ENCODE measurements at places on chromosomes 2 and 18. TPM values are rescaled to one million over a fixed set of nuclear protein-coding genes. Genes with fewer than 3 reads are reported as not detected.

SPP2 gene
- total RNA-seq = not detected

LHCGR gene
- not detected for total RNA-seq

OSBPL6 gene
- total RNA-seq = 6.0 TPM

GBX2 gene
- not detected for total RNA-seq

IL1F10 gene
- not detected for total RNA-seq

CRACDL gene
- total RNA-seq = 1.1 TPM

GPAT2 gene
- 1.5 TPM for total RNA-seq

SPC25 gene
- 0.24 TPM for total RNA-seq

C1QL2 gene
- total RNA-seq = not detected

All from tracheal epithelial cell (primary cell).